Epithelial cell of umbilical artery (primary cell): ENCODE measurements at places on chromosomes 1 and 21. TPM values are rescaled to one million over a fixed set of nuclear protein-coding genes. Genes with fewer than 3 reads are reported as not detected.

RAB13 gene
- 37.4 and 44.2 TPM in 2 replicates for total RNA-seq

ANKRD34A gene
- total RNA-seq = 0.15 and 0.32 TPM in 2 replicates

IRF6 gene
- total RNA-seq = 36.4 and 72.9 TPM in 2 replicates

AVPR1B gene
- total RNA-seq = not detected in 2 replicates

FTCD gene
- not detected in 2 replicates for total RNA-seq

HRNR gene
- not detected in 2 replicates for total RNA-seq

NMNAT2 gene
- total RNA-seq = under 0.01 and 2.9 TPM in 2 replicates

USH2A gene
- total RNA-seq = not detected in 2 replicates

C1orf50 gene
- total RNA-seq = 4.2 and 4.3 TPM in 2 replicates
